ENCODE measurements at places on chromosomes 4 and X. TPM values are rescaled to one million over a fixed set of nuclear protein-coding genes. Genes with fewer than 3 reads are reported as not detected.

The TDO2 gene
- not detected for total RNA-seq

The SSX4 gene
- not detected for total RNA-seq

The SYTL4 gene
- 0.77 TPM for total RNA-seq

The ADH7 gene
- total RNA-seq = 31.2 TPM

The FRMPD3 gene
- total RNA-seq = not detected
